ENCODE measurements at places on chromosomes 3 and 15. TPM values are rescaled to one million over a fixed set of nuclear protein-coding genes. Genes with fewer than 3 reads are reported as not detected.
A peak's percentile ranks its signal among the peaks of the same experiment; 100 is the strongest.

Gene MESP1
- total RNA-seq = 0.49 TPM

Gene STAB1
- 0.90 TPM for total RNA-seq

Gene MLF1
- 14.9 TPM for total RNA-seq

Gene CHL1
- total RNA-seq = 0.63 TPM

Gene FRMD5
- total RNA-seq = 16.3 TPM

Gene MESP2
- 2.9 TPM for total RNA-seq

DNA sequence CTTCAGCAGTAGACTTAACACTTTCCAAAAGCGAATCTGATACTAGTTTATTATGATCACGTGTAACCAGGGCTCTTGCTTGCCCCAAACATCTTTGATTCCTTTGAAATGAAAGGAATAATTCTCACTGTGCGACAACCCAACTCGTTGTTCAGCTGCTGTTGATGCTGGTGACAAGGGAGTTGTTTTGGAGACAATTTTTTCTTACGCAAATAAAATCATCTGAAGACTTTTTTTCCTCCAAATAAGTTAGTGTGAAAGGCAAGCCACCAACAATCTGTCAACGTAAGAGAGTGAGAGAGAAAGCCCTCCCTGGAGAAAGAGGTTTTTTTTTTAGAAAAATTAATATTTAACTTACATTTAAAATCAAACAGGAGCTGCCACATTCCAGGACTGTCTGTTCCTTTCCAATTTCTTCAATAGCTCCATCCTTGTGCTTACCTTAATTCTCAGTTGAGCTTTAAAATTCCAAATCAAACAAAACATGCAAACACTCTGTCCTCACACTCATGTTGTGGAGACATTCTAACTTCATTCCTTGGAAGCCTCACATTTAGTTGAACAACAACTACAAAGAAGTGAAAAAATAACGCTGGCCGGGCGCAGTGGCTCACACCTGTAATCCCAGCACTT lies 4.9 kb upstream of the P3H2 start:
- DNase-seq = no peak

DNA sequence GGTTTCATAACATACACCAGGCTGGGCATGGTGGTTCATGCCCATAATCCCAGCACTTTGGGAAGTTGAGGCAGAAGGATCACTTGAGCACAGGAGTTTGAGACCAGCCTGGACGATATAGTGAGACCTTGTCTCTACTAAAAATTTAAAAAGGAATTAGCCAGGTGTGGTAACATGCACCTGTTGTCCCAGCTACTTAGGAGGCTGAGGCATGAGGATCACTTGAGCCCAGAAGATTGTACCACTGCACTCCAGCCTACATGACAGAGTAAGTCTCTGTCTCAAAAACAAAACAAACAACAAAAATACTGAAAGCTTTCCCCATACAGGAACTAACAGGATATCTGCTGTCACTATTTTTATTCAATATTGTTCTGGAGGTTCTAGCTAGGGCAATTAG lies 20.9 kb downstream of the GREM1 start:
- peak; percentile 51 for DNase-seq

GRCh38 chr15:69200832-69201745 lies 40.7 kb downstream of the GLCE start:
- DNase-seq = no peak

DNA sequence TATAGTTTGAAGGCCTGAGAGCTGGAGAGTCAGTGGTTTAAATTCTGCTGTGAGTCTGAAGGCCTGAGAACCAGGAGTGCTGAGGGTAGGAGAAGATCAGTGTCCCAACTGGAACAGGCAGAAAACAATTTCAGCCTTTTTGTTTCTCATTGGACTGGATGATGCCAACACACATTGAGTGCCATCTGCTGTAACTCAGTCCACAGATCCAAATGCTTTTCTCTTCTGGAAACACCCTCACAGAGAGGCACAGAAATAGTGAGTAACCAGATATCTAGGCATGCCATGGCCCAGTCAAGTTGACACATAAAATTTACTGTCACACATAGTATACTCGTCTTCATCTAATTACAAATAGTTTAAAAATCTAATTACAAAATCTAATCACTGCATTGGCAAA lies 100.8 kb downstream of the NEO1 start:
- DNase-seq = no peak

DNA sequence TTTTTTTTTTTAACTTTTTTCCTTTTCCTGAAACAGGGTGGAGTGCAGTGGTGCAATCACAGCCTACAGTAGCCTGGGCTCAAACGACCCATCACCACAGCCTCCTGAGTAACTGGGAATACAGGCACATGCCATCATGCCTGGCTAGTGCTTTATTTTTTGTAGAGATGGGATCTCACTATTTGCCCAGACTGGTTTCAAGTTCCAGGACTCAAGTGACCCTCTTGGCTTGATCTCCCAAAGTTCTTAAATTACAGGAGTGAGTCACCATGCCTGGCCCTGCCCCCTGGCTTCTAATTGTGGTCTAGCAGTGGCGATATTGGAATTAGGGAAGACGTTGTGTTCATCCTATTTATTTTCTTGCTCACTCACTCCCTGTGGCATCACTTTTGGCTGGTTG lies 1138.4 kb downstream of the SI start:
- DNase-seq = peak; percentile 1

DNA sequence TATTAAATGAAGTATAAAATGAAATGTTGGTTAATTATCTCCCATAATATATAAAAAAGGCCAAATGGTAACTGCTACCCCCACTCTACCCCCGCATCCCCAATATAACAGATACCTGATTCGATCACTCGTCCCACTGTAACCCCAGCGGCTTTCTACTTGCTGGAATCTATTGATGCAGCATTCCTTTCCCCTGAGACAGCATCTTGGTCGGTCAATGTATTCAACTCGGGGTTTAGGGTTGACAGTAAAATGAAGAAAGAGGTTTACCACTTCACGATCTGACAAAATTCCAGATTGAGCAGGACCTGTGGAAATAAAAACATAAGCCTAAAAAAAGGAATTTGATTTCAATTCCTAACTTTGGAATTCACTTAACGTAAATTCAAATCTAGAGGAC lies 18.6 kb upstream of the C15orf40 start:
- no peak for DNase-seq

GRCh38 chr3:134430950-134431445 lies 54.8 kb downstream of the ANAPC13 start:
- no peak for DNase-seq

- DNase-seq = no peak
Measured at GRCh38 chr3:75781079-75781745, 4.1 kb downstream of the ZNF717 start.

GRCh38 chr15:60345598-60345997 lies 52.2 kb downstream of the ANXA2 start:
- no peak for DNase-seq

DNA sequence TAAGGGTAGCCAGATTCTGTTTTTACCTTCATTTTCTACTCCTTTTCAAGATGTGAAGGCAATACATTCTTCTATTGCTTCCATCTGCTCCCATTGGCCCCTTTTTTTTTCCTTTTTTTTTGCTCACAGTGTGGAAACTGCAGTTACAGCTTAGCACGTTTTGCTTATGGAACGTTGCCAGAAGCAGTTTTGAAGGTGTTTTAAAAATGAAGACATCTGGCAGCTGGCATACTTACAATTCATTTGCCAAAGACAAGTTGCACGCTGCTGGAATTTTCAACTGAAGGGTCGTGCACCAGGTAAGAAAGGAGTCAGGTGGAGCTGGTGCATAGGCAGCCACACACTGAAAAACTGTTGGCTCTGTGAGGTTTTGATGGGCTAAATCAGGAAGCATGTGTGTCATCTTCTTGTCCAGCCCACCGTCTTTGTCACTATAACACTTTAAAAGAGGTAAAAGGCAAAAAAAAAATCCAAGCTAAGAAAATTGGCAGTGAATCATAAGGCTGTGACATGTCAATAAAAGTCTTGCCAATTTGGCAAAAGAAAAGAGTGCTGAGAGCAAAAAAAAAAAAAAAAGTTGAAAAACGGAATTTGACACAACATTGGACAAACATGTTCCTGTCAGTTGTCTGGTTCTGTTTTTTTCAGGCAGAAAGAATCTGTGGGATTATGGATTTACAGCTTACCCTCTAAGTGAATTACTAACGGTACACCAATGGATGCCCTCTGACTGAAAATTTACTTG lies 225.4 kb upstream of the SOX2 start:
- DNase-seq = peak; percentile 13

DNA sequence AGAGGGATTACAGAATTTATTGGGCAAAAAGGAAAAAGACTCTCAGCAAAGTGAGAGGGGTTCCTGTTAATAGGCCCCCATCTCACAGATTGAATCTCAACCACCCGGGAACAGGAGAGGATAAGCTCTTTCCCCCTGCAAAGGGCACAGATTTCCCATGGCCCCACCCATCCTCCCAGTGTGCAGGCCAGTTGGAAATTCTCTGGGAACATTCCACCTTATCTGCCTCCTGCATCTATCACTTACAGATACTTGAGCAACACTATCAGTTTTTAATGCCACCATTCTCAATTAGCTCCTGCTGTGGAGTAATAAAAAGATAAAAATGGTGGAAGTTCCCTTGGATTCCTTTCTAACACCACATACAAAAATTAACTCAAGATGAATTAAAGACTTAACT lies 350.0 kb upstream of the BCHE start:
- DNase-seq = no peak

GRCh38 chr3:14510838-14511622 lies 29.1 kb downstream of the GRIP2 start:
- DNase-seq = no peak

GRCh38 chr3:55000546-55000945 lies 72.7 kb upstream of the LRTM1 start:
- peak; percentile 86 for DNase-seq

DNA sequence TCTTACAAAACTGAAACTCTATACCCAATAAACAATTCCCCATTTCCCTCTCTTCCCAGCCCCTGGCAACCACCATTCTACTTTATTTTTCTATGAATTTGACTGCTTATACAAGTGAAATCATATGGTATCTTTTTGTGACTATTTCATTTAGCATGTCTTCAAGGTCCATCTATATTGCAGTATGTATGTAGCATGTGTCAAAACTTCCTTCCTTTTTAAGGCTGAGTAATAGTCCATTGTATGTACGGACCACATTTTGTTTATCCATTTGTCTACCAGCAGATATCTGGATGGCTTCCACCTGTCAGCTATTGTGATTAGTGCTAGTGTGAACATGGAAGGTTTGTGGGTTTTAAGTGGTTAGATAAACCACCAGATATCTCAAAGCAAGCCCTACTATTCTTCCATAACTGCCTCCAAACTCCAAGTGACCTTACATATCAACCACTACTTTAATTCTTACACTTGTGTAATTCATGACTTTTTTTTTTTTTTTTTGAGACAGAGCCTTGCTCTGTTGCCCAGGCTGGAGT lies 134.7 kb downstream of the TMCC1 start:
- DNase-seq = no peak

- no peak for DNase-seq
Measured at GRCh38 chr3:164929642-164930041, 148.7 kb downstream of the SI start.

GRCh38 chr15:63096178-63096577 lies 25.5 kb upstream of the LACTB start:
- DNase-seq = no peak

DNA sequence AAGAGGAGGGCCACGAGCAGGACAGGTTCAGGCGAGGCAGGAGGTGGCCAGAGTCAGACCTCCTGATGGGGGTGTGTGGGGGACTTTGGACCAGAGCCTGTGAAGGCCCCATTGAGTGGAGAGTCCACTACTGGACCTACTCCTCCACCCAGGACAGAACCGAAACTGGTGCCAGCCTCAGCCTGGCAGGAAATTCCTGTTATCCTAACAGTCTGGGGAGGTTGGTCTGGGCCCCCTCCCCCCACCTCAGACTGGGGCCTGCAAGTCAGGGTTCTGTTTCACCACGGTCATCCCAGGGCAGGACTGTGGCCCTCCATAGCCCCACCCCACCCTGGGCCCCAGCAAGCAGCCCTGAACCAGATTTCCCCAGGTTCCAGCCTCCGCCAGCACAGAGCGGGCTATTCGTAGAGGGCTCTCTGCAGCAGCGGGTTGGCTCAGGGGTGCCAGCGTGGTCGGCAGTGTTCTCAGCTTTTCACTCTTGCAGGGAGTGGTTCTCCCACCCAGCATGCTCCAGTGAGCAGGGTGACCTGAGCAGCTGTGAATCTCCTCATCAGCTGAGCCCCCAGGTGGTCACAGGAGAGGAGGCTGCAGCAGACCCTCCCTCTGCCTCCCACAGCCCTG lies 217.3 kb downstream of the TBC1D2B start:
- no peak for DNase-seq

- no peak for DNase-seq
Measured at GRCh38 chr3:183081459-183082183, 17.7 kb downstream of the MCCC1 start.

DNA sequence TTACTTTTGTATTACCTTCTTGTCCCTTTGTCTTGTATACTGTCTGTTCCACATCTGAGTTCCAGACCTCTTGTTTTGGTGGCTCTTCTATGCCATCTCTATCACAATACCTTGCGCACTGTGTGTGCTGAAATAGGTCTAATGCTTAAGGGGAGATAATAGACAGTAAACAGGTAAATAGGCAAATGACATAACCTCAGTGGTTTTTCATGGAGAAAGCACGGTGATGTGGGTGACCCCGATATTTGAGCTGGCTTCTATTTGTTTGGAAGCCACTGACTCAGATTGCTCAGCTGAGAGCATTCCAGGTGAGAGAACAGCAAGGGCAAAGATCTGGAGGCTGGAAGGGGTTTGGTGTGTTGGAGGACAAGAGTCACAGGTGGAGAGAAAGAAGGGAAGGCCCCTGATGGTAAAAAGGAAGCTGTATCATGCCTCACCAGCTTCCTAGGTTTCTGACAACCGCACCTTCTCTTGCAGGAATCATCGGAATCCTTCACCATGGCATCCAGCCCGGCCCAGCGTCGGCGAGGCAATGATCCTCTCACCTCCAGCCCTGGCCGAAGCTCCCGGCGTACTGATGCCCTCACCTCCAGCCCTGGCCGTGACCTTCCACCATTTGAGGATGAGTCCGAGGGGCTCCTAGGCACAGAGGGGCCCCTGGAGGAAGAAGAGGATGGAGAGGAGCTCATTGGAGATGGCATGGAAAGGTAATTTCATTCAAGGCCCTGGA lies 795 bp downstream of the MCM2 start:
- DNase-seq = no peak
